K562 (cell line): ENCODE measurements at places on chromosomes 3 and 15.

- DNase-seq: no peak
Measured at GRCh38 chr3:126421573-126422119, 26.9 kb downstream of the CFAP100 start.

DNA sequence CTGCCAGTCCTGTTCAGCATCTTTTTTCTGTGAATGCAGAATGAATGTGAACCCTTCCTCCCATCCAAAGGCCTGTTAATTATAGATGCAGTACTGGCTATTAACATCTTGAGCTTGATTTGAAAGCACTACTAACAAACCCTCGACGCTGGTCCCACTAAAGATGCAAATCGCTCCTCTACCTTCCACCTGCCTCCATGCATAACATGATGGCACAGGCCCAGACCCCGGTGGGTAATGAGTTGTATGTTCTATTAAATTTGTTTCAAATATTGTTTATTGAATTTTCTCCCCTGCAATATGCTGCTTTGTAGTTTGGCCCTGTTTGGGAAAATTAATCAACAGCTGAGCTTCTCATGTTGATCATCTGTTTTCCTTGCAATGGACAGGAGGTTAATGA lies 69.3 kb downstream of the RAB11A start:
- DNase-seq: no peak

GRCh38 chr3:189502676-189503257 lies 128.4 kb upstream of the TP63 start:
- DNase-seq: no peak

DNA sequence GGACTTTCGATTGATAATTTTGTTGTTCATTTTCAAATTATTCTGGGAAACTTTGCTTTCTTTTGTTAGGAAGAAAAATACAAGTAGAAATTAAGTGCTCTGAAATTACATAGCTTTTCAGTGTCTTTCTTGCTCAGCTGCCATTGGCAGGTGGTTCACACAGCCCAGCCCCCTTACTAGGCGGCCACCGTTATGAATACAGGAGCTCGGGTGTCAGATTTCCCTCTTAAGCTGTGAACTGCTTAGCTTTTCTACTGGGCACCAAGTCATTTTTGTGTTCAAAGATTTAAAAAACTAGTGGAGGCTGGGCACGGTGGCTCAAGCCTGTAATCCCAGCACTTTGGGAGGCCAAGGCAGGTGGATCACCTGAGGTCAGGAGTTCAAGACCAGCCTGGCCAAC lies 55.2 kb downstream of the HMG20A start:
- no peak for DNase-seq

DNA sequence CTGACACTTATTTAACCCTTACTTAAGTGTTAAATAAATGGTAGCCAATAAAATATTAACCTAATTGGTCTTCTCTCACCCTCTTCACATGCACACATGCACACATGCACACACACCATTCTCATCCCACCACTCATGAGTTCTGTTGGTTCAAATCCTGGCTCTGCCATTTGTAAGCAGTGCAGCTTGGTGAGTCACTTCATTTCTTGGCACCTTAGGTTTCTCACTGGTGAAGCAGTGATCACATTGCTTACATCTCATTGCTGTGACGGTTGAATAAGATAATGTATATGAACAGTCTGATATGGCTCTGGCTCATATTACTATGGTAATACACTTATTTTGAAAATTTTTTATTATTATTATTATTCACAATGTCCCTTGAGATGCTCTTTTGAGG lies 33.8 kb downstream of the RIOX2 start:
- no peak for DNase-seq

- DNase-seq: peak; percentile 11
Measured at GRCh38 chr15:67405208-67406191, 115.4 kb upstream of the C15orf61 start.
